ENCODE measurements at places on chromosomes 6 and 20.

GRCh38 chr6:169654598-169655391 is 47.0 kb downstream of the WDR27 start:
- DNase-seq: no peak

- no peak for DNase-seq
Observed at GRCh38 chr20:57161478-57162361, 104.7 kb downstream of the BMP7 start.

DNA sequence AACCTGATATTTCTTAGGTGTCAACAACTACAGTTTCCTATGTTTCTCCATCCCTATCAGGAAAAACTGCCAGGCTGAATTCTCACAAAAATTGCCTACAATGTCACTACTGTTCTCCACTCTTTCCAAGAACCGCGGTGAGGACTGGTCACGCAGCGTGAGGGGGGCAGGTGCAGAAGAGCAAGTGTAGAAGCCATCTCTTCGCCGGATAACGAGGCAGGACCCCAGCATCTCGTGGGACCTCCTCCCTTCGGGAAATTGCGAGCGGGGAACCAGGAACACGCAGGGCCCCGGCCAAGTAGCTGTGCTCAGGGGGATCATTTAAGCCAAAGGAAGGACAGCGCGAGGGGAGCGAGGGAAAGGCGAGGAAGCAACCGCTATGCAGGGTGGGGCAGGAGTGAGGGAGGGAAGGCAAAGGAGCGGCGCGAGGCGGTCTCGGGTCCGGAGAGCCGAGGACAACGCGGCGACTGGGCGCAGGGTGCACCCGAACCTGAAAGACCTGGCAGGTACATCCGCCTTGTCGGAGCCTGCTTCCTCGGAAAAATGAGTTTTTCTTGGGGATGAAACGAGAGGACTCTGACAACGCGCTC is 559 bp downstream of the APMAP start:
- DNase-seq: no peak

DNA sequence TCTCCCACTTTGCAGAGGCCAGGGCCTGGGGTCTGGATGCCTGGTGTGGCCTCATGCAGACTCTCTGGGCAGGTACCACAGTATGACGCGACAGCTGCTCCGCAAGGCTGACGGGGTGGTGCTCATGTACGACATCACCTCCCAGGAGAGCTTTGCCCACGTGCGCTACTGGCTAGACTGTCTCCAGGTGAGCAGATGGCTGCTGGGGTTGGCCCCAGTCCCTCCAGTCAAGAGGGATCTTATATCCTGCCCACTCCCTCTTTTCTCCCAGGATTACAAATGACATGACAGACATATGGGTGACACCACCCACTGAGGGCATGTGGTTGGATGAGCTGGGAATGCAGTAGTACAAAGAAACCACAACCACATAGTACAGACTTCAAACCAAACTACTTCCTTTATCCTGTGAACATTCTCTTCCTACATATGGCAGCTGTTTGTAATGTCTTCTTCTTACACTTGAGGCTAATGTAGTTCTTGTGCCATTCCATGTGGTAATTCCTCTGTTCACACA is 29.9 kb downstream of the RAB44 start:
- no peak for DNase-seq

- DNase-seq: no peak
Observed at GRCh38 chr6:48985025-48985424, 478.0 kb downstream of the MMUT start.

DNA sequence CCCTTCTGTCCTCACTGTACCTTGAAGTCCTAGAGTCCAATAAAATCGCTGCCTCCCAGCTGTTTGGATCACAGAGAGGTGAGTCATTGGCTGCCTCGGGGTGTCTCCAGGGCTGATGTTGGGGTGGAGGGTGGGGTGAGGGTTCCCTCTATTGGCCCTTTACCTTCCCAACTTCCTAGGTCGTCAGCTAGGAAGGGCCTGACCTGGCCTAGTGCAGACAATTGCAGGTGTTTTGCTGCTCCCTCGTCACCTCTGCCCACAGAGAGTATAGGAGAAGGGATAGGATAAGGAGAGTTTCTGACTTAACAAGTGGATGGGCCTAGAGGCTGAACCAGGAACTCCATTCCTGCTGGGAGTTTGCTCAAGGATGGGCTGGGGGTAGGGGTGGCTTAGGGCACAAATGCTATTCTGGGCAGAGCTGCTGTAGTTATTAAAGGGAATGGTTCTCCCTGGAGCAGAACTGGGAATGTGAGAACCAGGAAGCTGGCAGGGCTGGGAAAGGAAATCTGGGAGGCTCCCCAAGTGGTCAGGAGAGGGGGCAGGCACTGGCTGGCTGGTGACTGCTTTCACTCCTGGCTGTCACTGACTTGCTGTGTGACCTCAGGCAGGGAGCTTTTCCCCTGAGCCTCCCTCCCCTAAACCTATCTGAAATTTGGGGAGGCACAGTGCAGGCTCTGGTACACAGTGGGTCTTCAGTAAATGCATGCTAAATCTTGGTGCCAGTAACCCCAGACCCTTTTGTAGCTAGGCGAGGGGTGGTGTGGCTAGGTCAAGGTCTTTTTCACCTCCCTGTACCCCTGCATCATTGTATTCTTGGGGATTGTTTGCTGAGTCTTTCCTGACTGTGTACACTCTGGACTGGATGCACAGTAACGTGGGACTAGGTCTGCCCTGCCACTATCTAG is 1.5 kb downstream of the TP53INP2 start:
- no peak for DNase-seq

- DNase-seq: no peak
Observed at GRCh38 chr6:113344969-113345368, 512.2 kb upstream of the MARCKS start.

DNA sequence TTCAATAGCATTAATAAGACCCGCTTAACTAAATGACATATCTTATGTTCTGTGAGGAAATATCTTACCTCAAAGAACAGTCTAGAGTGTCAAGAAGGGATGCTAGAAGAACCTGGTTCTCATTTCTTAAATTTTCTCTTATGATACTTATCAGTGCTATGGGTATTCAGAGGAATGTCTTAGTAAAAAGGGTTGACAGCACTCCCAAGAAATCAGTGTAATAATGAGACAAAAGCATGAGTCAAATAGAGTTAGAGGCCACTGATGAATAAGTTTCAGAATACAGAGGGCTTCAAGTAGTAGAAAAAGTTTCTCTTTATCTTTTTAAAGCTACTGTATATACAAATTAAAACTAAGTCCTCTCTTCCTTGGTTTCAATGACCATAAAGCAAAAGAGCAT is 242.8 kb downstream of the GJA1 start:
- DNase-seq: no peak

GRCh38 chr6:151738267-151738666 is 69.2 kb upstream of the ESR1 start:
- no peak for DNase-seq

DNA sequence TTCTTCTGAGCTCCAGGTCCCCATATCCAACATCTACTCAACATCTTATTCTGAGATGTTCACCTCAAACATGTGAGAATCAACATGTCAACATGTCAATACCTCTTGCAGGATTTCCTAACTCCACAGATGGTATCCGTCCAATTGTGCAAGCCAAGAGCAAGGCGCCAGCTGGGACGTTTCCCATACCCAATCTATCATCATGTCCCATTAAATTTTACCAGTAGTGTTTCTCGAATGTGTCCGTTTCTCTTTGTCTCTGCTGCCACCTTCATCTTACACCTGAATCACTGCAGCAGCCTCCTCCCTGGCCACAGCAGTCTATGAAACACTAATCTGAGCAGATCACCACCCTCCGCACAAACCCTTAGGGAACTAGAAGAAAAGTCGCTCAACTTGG is 78.0 kb upstream of the RPS6KA2 start:
- DNase-seq: no peak

- DNase-seq: no peak
Observed at GRCh38 chr20:17502105-17502504, 29.1 kb downstream of the BFSP1 start.
